Neural crest cell (in vitro differentiated cells): ENCODE measurements at places on chromosomes 13 and 19. TPM values are rescaled to one million over a fixed set of nuclear protein-coding genes. Genes with fewer than 3 reads are reported as not detected.

Gene ZNF85
- 24.4 and 27.2 TPM in 2 replicates for total RNA-seq

DNA sequence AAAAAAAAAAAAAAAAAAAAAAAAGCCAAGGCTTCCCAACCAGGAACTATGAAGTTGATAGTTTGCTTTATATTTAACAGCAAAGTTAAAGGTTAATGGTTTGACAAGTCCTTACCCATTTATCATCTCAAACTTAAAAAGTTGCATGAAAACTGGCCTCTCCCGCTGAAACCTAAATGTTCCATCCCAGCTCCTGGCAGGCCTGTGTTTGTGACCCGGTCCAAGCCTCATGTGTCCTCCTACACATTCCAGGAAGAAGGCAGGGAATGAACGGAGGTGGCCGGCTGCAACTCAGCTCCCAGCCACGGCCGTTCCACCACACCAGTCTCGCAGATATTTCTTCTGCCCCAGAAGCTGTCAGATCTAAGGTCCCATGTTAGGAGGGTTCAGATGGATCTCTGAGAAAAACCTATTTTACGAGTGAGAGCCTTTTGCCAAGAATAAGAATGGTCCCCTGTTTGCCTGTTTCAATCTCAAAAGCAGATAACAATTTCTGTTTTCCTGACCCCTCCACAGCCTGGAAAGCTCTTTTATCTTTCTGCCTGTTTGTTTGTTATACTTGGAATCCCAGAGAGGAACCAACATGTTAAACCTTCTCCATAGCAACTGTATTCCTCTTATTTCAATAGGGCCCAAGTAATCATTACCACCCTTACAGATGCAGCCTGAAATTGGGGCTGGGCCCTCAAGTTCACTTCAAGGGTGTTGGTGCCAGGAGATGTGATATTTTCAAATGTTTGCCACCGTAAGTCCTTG is 56.5 kb downstream of the KCTD12 start:
- DNase-seq, result no peak
- H3K27me3 ChIP-seq, result no peaks in the 10 kb centered on the region
- no peak overlapping the region for H3K27ac ChIP-seq
- peaks cover 15% of the 10 kb centered on the region for H3K4me1 ChIP-seq
- no peaks in the 10 kb centered on the region for H3K36me3 ChIP-seq

DNA sequence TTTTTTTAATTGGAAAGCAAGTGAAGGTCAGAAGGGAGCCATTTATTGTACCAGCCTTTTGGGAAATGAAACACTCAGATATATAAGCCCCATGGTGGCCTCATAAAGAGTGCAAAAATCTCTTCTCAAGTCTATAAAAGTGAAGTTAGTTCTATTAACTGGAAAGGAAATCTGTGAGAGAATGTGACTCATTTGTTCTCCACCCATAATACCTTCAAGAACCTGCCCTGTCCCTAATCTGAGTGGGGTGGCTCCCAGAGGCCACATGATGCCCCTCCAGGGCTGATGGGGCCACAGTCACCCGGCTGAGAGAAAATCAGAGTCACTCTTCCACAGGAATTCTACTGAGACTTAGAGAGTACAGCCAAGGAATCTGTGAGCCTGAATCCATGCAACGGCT is 65.8 kb upstream of the SERP2 start:
- no peak overlapping the region for H3K27ac ChIP-seq
- DNase-seq, result no peak
- peak overlapping the region; percentile 64 for H3K4me3 ChIP-seq
- H3K27me3 ChIP-seq, result peaks cover 11% of the 10 kb centered on the region
- peaks cover 62% of the 10 kb centered on the region for H3K4me1 ChIP-seq

Gene C1QTNF9B
- total RNA-seq, result not detected in 2 replicates

Gene LIN7B
- total RNA-seq, result 5.4 and 7.5 TPM in 2 replicates

DNA sequence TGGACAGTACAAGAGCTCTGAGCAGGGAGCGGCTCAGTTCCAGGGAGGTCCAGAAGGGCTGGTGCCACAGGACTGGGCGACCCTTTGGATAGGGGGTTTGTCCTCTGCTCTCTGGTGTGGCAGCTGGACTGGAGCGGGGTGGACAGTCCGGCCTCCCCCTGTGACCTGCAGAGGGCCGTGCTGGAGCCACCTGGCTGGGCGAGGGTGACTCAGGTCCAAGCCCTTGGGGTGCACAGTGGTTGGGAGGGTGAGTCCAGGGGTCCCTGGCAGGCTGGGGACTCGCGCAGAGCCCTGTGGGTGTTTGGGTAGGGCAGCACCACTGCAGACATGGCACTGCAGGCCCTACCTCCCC is 7.2 kb downstream of the SSBP4 start:
- no peaks in the 10 kb centered on the region for H3K36me3 ChIP-seq
- DNase-seq, result no peak
- H3K27ac ChIP-seq, result no peak overlapping the region

DNA sequence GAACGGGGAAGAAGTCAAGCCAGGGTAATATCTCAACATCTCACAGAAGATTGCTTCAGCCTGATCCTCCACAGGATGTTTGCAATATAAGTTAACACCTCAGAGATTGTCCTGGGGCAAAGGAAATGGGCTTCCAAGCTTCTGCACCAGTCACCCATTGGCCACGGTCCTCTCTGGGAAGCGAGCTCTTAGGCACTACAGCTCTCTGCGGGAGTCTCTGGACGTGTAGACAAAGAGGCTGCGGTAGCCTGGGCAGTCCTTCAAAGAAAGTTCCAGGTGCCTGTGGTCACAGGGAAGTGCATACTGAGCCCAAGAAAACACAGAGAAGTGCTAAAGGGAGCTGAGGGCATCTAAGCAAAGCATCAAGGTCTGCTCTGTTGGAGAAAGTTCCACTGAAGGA is 805.7 kb downstream of the DIAPH3 start:
- DNase-seq, result no peak
- H3K36me3 ChIP-seq, result no peaks in the 10 kb centered on the region

- DNase-seq, result peak; percentile 43
- peaks cover 9% of the 10 kb centered on the region for H3K27me3 ChIP-seq
- H3K27ac ChIP-seq, result no peak overlapping the region
- H3K4me3 ChIP-seq, result no peak overlapping the region
- H3K36me3 ChIP-seq, result peaks cover 3% of the 10 kb centered on the region
Observed at GRCh38 chr19:15154002-15154612, 46.7 kb downstream of the NOTCH3 start.

GRCh38 chr13:101942038-101942437 is 459.8 kb downstream of the FGF14 start:
- no peaks in the 10 kb centered on the region for H3K4me1 ChIP-seq
- no peaks in the 10 kb centered on the region for H3K36me3 ChIP-seq
- no peak overlapping the region for H3K4me3 ChIP-seq
- H3K27ac ChIP-seq, result no peak overlapping the region
- peak; percentile 24 for DNase-seq

Gene ACER1
- not detected in 2 replicates for total RNA-seq

DNA sequence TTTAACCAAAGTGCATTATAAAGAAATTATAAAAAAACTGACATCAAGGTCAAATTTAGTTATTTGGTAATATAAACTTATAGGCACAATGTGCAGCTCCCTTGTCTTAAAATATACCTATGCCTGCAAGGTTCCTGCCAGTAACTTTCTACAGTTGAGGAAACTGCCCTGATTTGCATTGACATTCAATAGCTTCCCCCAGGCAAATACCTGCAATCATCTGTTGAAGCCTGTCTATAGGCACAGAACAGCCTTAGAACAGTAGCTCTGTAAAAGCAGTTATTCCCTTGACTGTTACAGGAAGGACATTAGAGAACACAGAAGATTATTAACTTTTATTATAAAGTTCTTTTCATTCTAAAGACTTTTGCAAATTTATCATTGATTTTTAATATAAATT is 1239.5 kb downstream of the PCDH9 start:
- H3K4me3 ChIP-seq, result no peak overlapping the region
- no peaks in the 10 kb centered on the region for H3K36me3 ChIP-seq
- H3K27me3 ChIP-seq, result no peaks in the 10 kb centered on the region
- DNase-seq, result no peak

DNA sequence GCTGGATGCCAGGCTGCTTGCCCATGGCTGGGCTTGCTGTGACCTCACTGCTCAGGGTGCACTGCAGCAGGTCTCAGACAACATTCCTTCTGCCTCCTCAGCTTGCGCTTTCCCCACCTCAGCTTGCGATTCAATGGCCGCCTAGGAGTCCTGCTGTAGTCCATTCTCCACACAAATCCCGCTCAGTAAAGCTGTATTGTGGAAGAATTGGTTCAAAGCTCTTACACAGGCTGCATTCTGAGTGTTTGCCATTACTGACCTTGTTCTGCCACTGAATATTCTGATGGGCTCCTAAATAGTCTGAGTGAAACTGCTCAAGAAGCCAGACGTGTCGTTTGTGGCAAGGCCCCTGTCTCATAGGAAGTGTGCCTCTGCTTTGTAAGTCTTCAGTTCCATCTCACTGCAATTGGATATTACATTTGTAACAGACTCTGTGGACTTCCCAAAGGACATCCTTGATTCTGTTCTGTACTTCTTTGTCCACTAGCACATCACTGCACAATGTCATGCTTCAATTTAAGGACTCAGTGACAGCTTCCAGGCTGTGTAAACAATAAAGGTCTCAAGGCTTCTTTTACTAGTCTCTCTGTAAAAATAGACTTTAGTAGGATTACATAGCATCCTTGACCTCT is 49.8 kb downstream of the KATNAL1 start:
- peak; percentile 5 for DNase-seq
- H3K27me3 ChIP-seq, result no peaks in the 10 kb centered on the region
- peak overlapping the region; percentile 73 for H3K27ac ChIP-seq
- peaks cover 9% of the 10 kb centered on the region for H3K36me3 ChIP-seq
- H3K4me3 ChIP-seq, result no peak overlapping the region

GRCh38 chr19:46193678-46194077 is 35.9 kb upstream of the IGFL1 start:
- no peak overlapping the region for H3K27ac ChIP-seq
- H3K27me3 ChIP-seq, result peaks cover 23% of the 10 kb centered on the region
- no peaks in the 10 kb centered on the region for H3K36me3 ChIP-seq
- H3K4me1 ChIP-seq, result peaks cover 4% of the 10 kb centered on the region

DNA sequence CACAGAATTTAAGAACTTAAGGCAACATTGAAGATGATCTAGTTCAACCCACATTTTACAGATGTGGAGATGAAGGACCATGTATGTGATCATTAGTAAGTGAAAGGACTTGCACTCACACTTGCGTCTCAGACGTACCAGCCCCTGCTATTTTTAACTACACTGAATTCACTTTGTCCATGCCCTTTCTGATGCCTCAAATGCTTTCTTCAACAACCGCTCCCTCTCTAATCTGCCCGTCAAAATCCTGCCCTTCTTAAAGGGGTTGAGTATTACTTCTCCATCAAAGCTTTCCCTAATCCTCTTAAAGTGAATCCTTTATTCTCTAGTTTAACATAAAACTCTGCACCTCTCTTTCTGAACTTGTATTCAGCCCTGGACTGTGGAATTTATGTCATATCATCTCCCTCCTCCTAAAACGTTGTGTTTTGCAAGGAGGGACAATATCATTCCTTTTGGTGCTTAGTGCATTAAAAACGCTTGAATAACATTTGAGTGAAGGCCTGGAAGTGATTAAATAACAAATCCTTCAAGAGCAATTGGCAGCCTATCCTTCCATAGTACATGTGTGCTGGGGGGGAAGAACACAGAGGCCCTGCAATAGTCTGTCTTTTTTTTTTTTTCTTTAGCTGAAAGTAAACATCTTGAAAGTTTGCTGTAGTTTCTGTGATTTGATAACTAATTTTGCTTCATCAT is 493.3 kb downstream of the LMO7 start:
- H3K4me1 ChIP-seq, result no peaks in the 10 kb centered on the region
- H3K4me3 ChIP-seq, result no peak overlapping the region
- H3K36me3 ChIP-seq, result no peaks in the 10 kb centered on the region
- no peak for DNase-seq

Gene CEACAM16
- not detected in 2 replicates for total RNA-seq

GRCh38 chr19:30722761-30723160 is 350.6 kb downstream of the ZNF536 start:
- no peak for DNase-seq
- peaks cover 15% of the 10 kb centered on the region for H3K27me3 ChIP-seq
- H3K27ac ChIP-seq, result no peak overlapping the region

Gene PRODH2
- total RNA-seq, result not detected in 2 replicates

- no peak overlapping the region for H3K27ac ChIP-seq
- H3K4me3 ChIP-seq, result peak overlapping the region; percentile 23
- peak; percentile 36 for DNase-seq
- peaks cover 26% of the 10 kb centered on the region for H3K27me3 ChIP-seq
- peaks cover 2% of the 10 kb centered on the region for H3K36me3 ChIP-seq
Observed at GRCh38 chr13:113665597-113666328, 1.3 kb upstream of the GRK1 start.

Gene PGLYRP2
- total RNA-seq, result not detected in 2 replicates

DNA sequence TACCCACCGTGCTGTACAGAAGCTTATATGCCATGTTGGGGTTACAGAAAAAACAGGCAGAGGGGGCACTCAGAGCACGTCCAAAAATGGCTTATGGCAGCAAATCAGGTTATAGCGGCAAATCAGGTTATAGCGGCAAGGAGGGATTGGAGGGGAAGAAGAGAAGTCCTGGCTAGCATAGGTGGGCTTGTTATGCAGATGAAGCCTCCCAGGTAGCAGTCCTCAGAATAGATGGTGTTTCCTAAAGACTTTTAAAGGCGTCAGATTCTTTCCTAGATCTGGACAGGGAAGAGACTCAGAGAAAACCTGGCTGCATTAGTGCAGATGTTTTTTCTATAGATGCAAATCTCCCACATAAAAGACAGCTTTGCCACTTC is 19.8 kb upstream of the PLEKHF1 start:
- no peaks in the 10 kb centered on the region for H3K4me1 ChIP-seq
- H3K27me3 ChIP-seq, result peaks cover 19% of the 10 kb centered on the region
- H3K36me3 ChIP-seq, result no peaks in the 10 kb centered on the region
- no peak for DNase-seq

- DNase-seq, result peak; percentile 64
- peak overlapping the region; percentile 60 for H3K4me3 ChIP-seq
- peaks cover 59% of the 10 kb centered on the region for H3K27me3 ChIP-seq
- no peaks in the 10 kb centered on the region for H3K36me3 ChIP-seq
Observed at GRCh38 chr19:45496349-45496953, 396 bp downstream of the RTN2 start.

DNA sequence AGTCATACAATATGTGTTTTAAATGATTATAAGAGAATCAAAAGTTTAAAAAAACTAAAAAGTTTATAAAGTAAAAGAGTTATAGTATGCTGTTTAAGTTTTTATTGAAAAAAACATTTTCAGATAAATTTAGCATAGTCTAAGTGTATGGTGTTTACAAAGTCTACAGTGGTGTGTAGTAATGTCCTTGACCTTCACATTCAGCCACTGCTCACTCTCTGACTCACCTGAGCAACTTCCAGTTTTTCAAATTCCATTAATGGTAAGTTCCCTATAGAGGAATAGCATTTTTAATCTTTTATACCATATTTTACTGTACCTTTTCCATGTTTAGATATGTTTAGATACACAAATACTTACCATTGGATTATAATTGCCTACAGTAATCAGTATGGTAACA is 842.4 kb upstream of the KLHL1 start:
- H3K4me1 ChIP-seq, result no peaks in the 10 kb centered on the region
- no peak overlapping the region for H3K27ac ChIP-seq
- no peak overlapping the region for H3K4me3 ChIP-seq
- H3K36me3 ChIP-seq, result no peaks in the 10 kb centered on the region
- no peak for DNase-seq

Gene TLE2
- total RNA-seq, result 0.73 and 1.4 TPM in 2 replicates

Gene LIM2
- not detected in 2 replicates for total RNA-seq
